ENCODE measurements at places on chromosomes 7 and 10. TPM values are rescaled to one million over a fixed set of nuclear protein-coding genes. Genes with fewer than 3 reads are reported as not detected.

Gene KCP
- 0.03 TPM for total RNA-seq

Gene SLC13A1
- total RNA-seq: not detected

Gene IQUB
- total RNA-seq: 0.04 TPM

Gene RPEL1
- total RNA-seq: not detected

Gene SHTN1
- 21.5 TPM for total RNA-seq

Gene ZNF736
- total RNA-seq: 10.5 TPM

Gene CPA4
- total RNA-seq: 65.2 TPM

Gene GET4
- 32.1 TPM for total RNA-seq

Gene GRID1
- total RNA-seq: not detected

Gene POM121L12
- total RNA-seq: not detected

Gene PLAC9
- not detected for total RNA-seq

Gene PDE6C
- total RNA-seq: not detected

Gene BMPR1A
- total RNA-seq: 26.9 TPM

Gene SEPHS1
- 37.9 TPM for total RNA-seq

Gene C7orf33
- total RNA-seq: not detected

Gene FAM25C
- 0.92 TPM for total RNA-seq

Gene TUBAL3
- 1.1 TPM for total RNA-seq

Gene C10orf105
- not detected for total RNA-seq

Gene FRMPD2
- not detected for total RNA-seq

Gene SPDYE2
- not detected for total RNA-seq

Gene SPDYE1
- not detected for total RNA-seq

Gene NKX1-2
- 5.5 TPM for total RNA-seq

Gene UMAD1
- 10.5 TPM for total RNA-seq

Gene RAMP3
- total RNA-seq: not detected

Gene MSMB
- not detected for total RNA-seq

Measured in foreskin keratinocyte (primary cell).